ENCODE measurements at places on chromosomes 4 and X. TPM values are rescaled to one million over a fixed set of nuclear protein-coding genes. Genes with fewer than 3 reads are reported as not detected.
A peak's percentile ranks its signal among the peaks of the same experiment; 100 is the strongest.

DNA sequence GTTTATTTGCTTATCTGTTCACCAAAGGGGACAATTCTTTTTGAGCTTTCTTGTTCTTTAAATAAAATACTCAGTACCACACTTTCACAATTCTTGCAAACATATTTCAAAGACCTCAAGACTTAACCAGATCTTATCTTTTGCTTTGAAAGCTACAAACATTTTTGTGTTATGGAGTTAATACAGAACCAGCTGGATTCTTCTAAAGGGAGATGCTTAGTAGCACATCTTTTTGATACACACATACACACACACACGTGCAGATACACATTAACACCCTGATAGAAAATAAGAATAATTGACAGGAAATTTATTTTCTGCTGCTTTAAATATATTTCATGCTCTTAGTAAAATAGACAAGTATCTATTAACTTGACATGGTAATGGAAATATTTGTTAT lies 379.1 kb downstream of the SH2D1A start:
- H3K4me3 ChIP-seq: no peak overlapping the region
- H3K4me1 ChIP-seq: peaks cover 11% of the 10 kb centered on the region
- H3K27ac ChIP-seq: no peak overlapping the region

- no peaks in the 10 kb centered on the region for H3K36me3 ChIP-seq
- no peak overlapping the region for H3K27ac ChIP-seq
- DNase-seq: no peak
- peaks cover under 1% of the 10 kb centered on the region for H3K4me1 ChIP-seq
Measured at GRCh38 chr4:179698321-179698720, 2256.1 kb upstream of the AGA start.

- H3K4me3 ChIP-seq: no peak overlapping the region
- no peak overlapping the region for H3K27ac ChIP-seq
- H3K4me1 ChIP-seq: peaks cover 16% of the 10 kb centered on the region
- DNase-seq: no peak
Measured at GRCh38 chr4:152607178-152607577, 71.3 kb upstream of the FBXW7 start.

GRCh38 chrX:41858161-41858775 lies 65.1 kb downstream of the CASK start:
- H3K27ac ChIP-seq: no peak overlapping the region
- no peak for DNase-seq
- H3K36me3 ChIP-seq: no peaks in the 10 kb centered on the region
- peaks cover 3% of the 10 kb centered on the region for H3K4me1 ChIP-seq
- H3K27me3 ChIP-seq: no peaks in the 10 kb centered on the region
- H3K4me3 ChIP-seq: no peak overlapping the region

- no peaks in the 10 kb centered on the region for H3K27me3 ChIP-seq
- H3K4me3 ChIP-seq: no peak overlapping the region
- H3K36me3 ChIP-seq: no peaks in the 10 kb centered on the region
- peak overlapping the region; percentile 63 for H3K27ac ChIP-seq
- peaks cover 37% of the 10 kb centered on the region for H3K4me1 ChIP-seq
Measured at GRCh38 chr4:39042366-39042765, 10.2 kb upstream of the TMEM156 start.

DNA sequence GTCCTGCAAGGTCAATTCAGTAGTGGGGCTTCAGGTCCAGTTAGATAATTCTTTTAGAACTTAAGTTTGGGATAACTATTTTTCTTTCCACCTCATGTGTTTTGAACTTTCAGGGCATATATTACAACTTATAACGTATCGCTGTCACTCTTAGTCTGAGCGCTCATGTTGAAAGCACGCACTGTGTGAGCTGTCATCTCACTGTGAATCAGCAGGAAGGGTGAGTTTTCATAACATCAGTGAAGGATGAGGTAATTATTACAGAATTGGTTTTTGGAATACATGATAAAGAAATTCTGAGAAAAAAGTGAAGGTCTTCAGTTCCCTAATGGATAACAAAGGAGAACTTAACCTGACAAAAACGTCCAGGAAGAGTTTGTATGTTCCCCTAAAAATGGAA lies 45.1 kb upstream of the SLC4A4 start:
- H3K4me1 ChIP-seq: peaks cover 17% of the 10 kb centered on the region
- H3K36me3 ChIP-seq: no peaks in the 10 kb centered on the region
- DNase-seq: no peak

- no peak overlapping the region for H3K4me3 ChIP-seq
- H3K36me3 ChIP-seq: no peaks in the 10 kb centered on the region
- peaks cover 6% of the 10 kb centered on the region for H3K4me1 ChIP-seq
Measured at GRCh38 chr4:1463927-1464540, 57.8 kb upstream of the NKX1-1 start.

DNA sequence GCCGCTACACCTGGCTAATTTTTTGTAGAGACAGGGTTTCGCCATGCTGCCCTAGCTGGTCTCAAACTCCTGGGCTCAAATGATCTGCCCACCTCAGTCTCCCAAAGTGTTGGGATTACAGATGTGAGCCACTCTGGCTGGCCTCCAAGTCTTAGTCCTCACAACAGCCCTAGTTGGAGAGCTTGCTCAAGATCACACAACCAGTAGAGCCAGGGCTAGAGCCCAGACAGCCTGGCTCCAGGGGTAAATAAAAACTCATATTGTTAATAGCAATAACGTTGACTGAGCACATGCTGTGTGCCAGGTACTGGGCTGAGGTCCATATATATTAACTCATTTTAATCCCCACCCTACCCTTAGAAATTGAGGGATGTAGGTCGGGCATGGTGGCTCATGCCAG lies 7.3 kb upstream of the JAKMIP1 start:
- no peak overlapping the region for H3K4me3 ChIP-seq
- H3K27me3 ChIP-seq: peaks cover 75% of the 10 kb centered on the region
- no peak overlapping the region for H3K27ac ChIP-seq
- H3K4me1 ChIP-seq: no peaks in the 10 kb centered on the region
- no peak for DNase-seq

GRCh38 chr4:1943928-1944327 lies 64.8 kb downstream of the NELFA start:
- DNase-seq: no peak
- no peak overlapping the region for H3K27ac ChIP-seq
- H3K4me3 ChIP-seq: no peak overlapping the region

GRCh38 chr4:182885022-182885737 lies 32.0 kb downstream of the DCTD start:
- H3K4me1 ChIP-seq: peaks cover 33% of the 10 kb centered on the region
- no peak overlapping the region for H3K4me3 ChIP-seq
- no peaks in the 10 kb centered on the region for H3K27me3 ChIP-seq
- no peak for DNase-seq
- H3K36me3 ChIP-seq: peaks cover 56% of the 10 kb centered on the region
- peak overlapping the region; percentile 33 for H3K27ac ChIP-seq

DNA sequence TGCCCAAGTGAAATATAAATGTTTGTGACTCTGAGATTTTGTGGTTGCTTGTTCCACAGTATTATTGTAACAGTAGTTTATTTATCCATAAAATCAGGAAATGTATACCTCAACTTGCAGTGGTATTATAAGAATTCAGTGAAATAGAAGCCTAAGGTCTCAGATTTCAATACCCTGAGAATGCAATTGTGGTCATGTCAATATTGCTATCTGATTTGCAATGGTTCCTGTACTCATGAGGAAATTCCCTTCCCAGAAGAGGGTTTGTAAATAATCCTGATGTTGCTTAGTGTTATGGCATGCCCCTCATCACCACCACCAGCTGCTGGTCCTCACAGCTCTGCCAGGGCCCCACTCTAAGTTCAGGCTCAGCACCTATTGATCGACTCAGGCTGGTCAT lies 67.8 kb downstream of the SLC34A2 start:
- no peak for DNase-seq
- no peak overlapping the region for H3K4me3 ChIP-seq
- no peaks in the 10 kb centered on the region for H3K27me3 ChIP-seq
- no peak overlapping the region for H3K27ac ChIP-seq
- no peaks in the 10 kb centered on the region for H3K4me1 ChIP-seq
- H3K36me3 ChIP-seq: no peaks in the 10 kb centered on the region

- H3K4me3 ChIP-seq: no peak overlapping the region
- H3K4me1 ChIP-seq: peaks cover 10% of the 10 kb centered on the region
- H3K36me3 ChIP-seq: peaks cover 18% of the 10 kb centered on the region
Measured at GRCh38 chr4:69849969-69850368, 10.0 kb downstream of the SULT1E1 start.

Gene ZNF185
- 32.8 TPM for total RNA-seq

Gene TLR8
- not detected for total RNA-seq

Gene WDFY3
- 104 TPM for total RNA-seq

Gene CNGA1
- 4.7 TPM for total RNA-seq

Gene VSIG1
- total RNA-seq: 0.54 TPM

Gene ASMT
- 0.45 TPM for total RNA-seq

Gene HEPH
- 126 TPM for total RNA-seq

Gene EVC2
- total RNA-seq: 17.1 TPM
